ENCODE measurements at places on chromosomes 3 and 15.

DNA sequence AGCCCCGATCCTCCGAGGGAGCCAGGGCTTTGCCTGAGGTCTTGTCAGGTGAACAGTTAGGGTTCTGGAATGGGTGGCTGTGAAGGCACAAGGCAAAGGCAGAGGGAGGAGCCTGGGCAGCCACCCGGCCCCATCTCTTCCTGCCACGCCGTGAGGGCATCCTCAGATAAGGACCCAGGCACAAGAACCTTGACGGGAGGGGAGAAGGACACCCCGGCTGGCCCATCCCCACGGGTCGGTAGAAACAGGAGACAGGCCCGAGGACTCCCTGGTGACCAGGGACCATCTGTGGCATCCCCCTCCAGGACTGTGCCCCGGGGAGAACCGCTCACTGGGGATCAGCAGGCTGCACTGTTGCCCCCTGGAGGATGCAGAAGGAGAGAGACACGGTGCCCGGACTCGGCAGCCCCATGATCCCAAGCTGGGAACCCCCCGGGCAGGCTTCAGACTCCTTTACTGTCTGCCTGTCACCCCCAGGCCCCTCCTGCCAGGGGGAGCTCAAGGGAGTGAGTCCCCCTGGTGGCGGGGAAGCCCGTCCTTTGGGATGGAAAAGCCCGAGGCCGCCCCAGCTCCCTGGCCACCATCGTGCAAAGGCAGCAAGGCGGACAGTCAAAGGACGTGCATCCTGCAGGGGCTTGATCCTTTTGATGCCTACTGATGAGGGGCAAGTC is 12.3 kb upstream of the PCSK6 start:
- DNase-seq = peak; percentile 9

GRCh38 chr3:5663601-5664000 is 476.1 kb downstream of the EDEM1 start:
- DNase-seq = no peak

DNA sequence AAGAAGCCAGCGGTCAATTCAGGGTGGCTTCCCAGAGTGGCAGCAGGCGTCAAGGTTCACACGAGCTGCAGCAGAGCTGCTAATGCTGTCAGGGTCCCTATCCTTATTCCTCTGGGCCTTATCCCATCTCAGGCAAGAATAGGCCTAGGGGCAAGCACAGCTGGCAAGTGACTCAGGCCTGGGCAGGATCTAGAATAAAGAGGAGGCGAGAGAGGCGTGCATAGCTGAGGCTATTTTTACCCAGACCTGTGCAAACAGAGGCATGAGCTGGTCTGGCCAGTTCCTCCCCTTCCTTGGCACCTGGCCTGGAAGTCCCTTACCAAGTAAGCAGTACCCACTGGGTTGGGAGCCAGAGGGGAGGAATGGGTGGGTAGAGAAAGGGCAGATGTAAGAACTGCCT is 12.2 kb upstream of the VIPR1 start:
- DNase-seq = no peak

DNA sequence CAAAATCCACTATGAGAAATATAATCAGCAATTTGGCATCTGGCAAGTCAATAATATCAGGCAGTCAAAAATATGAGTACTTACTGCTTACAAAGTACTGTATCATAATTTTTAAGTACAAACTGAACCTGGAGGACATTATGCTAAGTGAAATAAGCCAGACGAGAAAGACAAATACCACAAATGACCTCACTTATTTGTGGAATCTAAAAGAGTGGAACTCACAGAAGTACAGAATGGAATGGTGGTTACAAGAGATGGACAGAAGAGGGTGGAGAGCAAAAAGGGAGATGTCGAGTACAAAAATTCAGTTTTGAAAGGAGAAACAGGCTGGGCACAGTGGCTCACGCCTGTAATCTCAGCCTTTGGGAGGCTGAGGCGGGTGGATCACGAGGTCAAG is 12.4 kb downstream of the PCYT1A start:
- DNase-seq = no peak

GRCh38 chr15:47742742-47743141 is 25.4 kb downstream of the SEMA6D start:
- no peak for DNase-seq

GRCh38 chr3:168620854-168621253 is 525.1 kb upstream of the GOLIM4 start:
- no peak for DNase-seq

DNA sequence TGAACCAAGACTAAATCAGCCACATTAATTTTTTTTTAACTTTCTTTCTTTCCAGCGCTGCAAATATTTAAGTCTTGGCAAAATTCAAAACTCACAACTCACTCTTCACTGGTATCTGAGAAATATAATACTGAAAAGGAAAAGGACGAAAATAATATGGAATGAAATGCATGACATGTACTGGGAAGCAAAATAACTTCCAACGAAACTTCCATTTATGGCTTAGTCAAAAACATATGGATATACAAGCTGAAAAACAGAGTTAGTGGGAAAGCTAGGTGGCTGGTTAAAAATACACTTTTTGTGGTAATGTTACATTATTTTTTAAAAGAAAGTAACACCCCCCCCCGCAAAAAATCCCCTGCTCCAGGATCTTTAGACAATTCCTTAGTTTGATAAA is 86.1 kb downstream of the TM4SF4 start:
- no peak for DNase-seq

DNA sequence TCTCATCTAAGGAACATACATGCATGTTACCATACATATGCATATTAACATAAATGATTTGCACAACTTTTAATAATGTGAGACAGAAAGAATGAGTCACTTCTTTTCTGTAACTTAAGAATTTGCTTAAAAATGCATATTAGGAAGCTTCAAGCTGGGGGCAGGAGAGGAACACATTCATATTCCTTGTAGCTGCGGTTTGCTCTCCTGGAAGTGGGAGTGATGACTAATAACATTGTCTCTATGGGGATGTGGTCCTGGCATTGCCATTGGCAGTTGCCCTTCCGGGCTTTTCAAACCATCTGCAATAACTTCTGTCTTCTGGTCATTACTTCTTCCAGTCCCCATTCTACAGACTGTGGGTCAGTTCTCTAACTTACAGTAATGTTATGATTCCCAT is 15.6 kb downstream of the CHST2 start:
- no peak for DNase-seq

- DNase-seq = no peak
These were observed 61.5 kb downstream of the SEMA5B start for GRCh38 chr3:122966045-122966444.

DNA sequence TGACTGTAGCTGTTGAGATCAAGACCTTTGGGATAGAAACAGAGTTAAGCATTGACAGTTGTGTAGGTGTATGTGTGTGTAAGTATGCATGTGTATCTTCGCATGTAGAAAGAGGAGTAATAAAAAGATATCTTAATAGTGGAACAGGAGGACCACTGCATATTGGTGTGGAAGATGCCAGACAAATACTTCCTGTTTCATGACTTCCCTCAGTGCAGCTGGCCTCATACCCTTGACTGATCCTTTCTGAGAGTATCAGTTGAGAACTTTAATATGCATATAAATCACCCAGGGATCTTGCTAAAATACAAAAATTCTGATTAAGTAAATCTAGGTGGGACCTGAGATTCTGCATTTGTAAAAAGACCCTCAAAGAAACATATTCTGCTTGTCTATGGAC is 8.5 kb upstream of the ZBED2 start:
- no peak for DNase-seq

DNA sequence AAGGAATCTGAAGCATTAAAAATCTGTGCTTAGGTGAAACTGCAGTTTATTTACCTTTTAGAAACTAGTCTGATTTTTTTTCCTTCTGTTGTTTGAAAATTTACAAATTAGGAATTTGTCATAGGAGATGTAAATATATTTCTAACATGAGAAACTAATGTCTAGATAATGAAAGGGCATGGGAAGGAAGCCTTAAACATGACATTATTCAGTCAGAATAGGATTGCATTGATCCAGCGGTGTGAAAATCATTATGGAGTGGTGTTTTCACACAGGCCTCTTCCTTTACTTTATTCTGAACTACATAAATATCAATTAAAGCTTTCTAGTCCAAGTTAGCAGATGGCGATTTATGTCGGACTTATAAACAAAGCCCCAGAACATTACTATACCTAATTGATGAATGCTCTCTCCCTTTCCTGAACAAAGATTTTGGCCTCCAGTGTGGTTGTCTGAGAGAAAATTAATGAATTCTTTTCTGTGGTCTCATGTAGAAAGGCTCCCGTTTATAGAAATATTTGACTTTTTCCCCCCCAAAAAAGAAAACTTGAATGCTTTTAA is 37.9 kb downstream of the FNDC3B start:
- DNase-seq = no peak

DNA sequence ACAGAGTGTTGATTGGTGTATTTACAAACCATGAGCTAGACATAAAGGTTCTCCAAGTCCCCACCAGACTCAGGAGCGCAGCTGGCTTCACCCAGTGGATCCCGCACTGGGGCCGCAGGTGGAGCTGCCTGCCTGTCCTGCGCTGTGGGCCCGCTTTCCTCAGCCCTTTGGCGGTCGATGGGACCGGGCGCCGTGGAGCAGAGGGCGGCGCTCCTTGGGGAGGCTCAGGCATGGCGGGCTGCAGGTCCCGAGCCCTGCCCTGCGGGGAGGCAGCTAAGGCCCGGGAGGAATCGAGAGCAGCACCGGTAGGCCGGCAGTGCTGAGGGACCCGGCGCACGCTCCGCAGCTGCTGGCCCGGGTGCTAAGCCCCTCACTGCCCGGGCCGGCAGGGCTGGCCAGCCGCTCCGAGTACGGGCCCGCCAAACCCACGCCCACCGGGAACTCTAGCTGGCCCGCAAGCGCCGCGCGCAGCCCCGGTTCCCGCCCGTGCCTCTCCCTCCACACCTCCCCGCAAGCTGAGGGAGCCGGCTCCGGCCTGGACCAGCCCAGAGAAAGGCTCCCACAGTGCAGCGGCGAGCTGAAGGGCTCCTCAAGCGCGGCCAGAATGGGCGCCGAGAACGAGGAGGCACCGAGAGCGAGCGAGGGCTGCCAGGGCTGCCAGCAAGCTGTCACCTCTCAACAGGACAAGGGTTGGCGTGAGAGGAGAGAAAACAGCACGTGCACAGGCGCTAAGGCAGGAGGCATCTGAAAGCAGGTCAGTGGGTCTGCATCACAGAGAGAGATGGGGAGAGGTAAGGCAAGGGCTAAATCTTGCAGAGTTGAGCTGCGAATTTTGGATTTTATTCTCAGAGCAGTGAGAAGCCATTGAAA is 5.9 kb upstream of the EPB42 start:
- DNase-seq = no peak

- DNase-seq = no peak
These were observed 7.4 kb downstream of the SLC38A3 start for GRCh38 chr3:50212502-50212901.
